ENCODE measurements at places on chromosomes 5 and 9.

DNA sequence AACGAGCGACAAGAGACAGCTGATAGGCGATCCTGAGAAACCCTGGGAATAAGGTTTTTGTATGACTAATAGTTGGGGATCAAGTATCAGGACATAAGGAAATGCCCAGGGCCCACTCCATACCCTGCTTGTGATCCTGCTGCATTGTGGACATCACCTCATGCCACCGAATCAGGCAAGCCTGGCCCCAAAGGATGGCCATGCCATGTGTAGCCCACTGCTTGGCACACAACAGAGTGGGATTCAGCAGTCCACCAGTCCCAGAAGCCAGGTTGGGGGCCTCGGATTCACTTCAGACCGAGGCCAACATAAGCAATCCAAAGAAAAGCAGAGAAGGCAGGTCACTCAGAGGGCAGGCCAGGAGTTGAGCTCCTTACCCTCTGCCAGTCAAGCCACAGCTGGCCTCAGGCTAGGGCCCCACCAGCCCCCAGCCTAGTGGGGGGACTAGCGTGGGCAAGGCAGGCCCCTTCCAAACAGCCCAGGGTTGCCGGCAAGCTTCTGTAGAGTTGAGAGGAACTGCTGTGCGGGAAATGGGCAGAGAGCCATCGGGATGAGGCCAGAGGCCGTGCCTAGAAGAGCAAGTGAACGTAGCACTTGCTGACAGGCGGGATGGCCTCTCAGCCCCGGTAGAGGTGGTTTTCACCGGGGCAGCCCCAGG is 5.0 kb downstream of the NOP16 start:
- H3K4me3 ChIP-seq: no peak overlapping the region
- H3K27ac ChIP-seq: no peak overlapping the region
- DNase-seq: no peak
- H3K36me3 ChIP-seq: peaks cover 53% of the 10 kb centered on the region
- no peaks in the 10 kb centered on the region for H3K27me3 ChIP-seq
- peaks cover 22% of the 10 kb centered on the region for H3K4me1 ChIP-seq

DNA sequence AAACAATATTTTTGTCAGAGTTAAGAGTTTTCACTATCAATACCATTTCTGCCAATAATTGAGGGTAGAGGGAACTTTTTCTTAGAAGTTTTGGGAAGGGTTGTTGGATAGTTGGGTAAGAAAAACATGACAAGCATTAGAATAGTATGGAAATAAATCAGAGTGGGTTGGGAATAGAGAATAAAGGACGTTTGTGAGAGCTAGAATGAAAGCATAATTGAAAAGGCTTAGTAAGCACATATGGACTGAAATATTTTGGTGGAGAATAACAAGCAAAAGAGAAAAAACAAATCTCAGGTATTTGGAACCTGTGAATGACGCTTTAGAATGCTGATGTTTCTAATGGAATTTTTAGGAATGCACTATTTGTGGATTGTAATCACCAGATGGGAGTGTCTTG is 262.9 kb upstream of the EDIL3 start:
- H3K4me1 ChIP-seq: no peaks in the 10 kb centered on the region
- H3K27me3 ChIP-seq: no peaks in the 10 kb centered on the region
- no peak overlapping the region for H3K4me3 ChIP-seq
- H3K36me3 ChIP-seq: no peaks in the 10 kb centered on the region
- no peak overlapping the region for H3K27ac ChIP-seq

- no peaks in the 10 kb centered on the region for H3K4me1 ChIP-seq
- H3K27ac ChIP-seq: no peak overlapping the region
- H3K36me3 ChIP-seq: no peaks in the 10 kb centered on the region
- no peaks in the 10 kb centered on the region for H3K27me3 ChIP-seq
Observed at GRCh38 chr5:103512500-103512899, 50.1 kb downstream of the NUDT12 start.

DNA sequence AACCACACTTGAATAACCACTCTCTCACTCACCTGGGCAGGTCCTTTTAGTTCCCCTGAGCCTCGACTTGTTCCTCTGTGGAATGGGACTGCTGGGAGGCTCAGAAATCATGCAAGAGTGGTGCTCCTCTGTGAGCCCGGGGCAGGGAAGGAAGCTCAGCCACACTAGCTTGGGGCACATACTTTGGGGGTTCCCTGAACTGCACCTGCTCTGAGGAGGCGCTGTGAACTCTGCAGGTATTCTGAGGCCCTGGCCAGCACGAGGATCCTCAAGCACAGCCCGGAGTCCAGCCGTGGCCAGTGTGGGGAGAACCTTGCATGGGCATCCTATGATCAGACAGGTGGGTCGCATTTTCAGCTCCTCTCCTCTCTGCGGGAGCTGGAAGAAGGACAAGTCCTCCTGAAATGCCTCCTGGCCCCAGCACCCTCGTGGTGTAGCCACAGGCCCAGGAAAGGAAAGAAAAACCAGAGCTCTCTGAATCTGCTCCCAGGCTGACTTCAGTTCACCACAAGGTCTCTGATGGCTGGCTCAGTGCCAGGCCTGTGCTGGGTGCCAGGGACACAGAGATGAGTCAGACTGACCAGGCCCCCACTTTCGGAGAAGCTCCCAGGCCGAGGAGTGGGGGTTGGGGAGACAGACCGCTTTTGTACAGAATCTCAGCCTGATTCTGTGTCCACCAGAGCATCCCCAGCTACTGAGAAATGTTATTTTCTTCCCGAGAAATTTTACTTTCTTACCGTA is 11.9 kb downstream of the GLIPR2 start:
- no peaks in the 10 kb centered on the region for H3K27me3 ChIP-seq
- peaks cover 94% of the 10 kb centered on the region for H3K4me1 ChIP-seq
- peaks cover 49% of the 10 kb centered on the region for H3K36me3 ChIP-seq
- H3K4me3 ChIP-seq: no peak overlapping the region
- peak; percentile 67 for DNase-seq

DNA sequence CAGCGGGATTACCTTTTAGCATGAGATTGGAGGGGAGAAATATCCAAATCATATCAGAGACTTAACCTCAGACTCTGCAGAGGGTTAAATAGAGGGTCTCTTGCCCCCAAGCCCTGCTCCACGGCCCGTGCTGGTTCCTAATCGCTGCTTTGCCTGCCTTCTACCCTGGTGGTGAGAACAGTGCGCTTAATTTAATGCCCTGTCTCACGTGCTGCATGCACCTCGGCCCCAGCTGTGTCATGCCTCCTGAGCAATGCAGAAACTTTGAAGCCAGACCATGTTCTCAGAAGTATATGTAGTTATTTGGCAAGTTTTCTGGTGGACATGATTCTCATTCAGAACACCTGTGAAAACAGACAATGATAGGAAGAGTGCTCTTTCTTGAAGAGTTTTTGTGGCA is 1.4 kb downstream of the OTULIN start:
- H3K4me1 ChIP-seq: peaks cover 76% of the 10 kb centered on the region
- H3K4me3 ChIP-seq: peak overlapping the region; percentile 79
- peak; percentile 64 for DNase-seq
- peak overlapping the region; percentile 96 for H3K27ac ChIP-seq
- H3K36me3 ChIP-seq: peaks cover 35% of the 10 kb centered on the region

All from activated naive CD4-positive, alpha-beta T cell treated with anti-CD3 and anti-CD28 coated beads, Interleukin-2, amount 10 ng/mL, durations not matched to agents 7 days and 5 days (primary cell).